ENCODE measurements at places on chromosomes 5 and 9.

DNA sequence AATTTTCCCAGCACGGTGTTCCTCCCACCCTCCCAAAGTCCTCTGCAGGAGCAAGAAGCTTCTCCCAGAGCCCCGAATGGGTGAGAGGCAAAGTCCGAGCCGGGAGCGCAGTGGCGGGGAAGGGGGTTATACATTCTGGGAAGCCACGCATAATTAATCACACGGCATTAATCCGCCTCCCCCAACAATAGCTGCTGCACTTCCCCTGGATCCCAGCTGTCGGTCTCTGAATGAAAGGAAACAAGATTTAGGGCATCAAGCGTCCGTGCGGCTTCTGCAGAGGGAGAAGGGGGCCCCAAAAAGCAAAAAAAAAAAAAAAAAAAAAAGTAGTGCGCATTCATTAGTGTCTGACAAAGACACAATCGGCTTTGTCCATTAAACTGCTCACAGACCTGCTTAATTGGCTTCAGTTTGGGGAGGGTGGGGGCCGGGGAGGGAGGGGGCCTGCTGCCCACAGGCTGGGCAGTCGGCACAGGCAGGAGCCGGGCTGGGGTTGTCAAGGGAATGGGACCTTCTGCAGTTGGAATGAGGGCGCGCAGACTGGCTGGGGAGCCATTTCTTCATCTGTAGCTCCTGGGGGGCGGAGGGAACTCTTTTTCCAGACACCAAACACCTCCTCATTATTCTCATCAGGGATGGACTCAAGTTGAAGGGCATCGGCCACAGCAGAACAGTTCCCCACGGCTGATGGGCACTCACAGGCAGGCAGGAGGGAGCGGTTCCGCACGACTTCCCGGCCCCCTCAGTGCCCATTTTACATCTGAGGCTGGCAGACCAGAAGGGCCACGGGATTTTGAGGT, 3.4 kb downstream of the NOTCH1 start:
- DNase-seq: no peak

- DNase-seq: no peak
These were observed 27.5 kb downstream of the FAM163B start for GRCh38 chr9:133581513-133582343.

DNA sequence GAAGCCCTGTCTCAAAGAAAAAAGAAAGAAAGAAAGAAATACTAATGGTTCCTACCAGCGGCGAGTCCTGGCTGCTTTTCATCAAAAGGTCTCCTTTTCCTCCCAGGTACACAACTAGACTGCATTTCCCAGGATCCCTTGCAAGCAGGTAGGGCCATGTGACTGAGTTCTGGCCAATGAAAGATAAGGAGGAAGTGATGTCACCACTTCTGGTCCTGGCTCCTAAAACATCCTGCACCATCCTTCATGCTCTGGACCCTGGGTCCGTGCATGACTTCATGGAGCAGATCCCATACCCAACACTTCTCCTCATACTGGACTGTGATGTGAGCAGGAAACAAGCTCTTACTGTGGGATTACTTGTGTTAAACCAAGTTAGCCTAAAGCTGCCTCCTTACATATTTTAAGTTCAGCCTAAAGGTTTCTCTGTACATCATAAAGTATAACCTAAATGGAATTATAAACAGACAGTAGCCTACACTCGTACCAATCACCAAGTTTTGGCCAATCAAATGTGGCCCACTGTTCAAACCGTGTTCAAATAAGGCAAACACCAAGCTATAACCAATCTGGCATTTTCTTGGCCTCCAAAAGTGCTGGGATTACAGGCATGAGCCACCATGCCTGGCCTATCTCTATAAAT, 30.2 kb upstream of the FUBP3 start:
- peak; percentile 6 for DNase-seq

- no peak for DNase-seq
These were observed 939.1 kb upstream of the ACO1 start for GRCh38 chr9:31445357-31445756.

DNA sequence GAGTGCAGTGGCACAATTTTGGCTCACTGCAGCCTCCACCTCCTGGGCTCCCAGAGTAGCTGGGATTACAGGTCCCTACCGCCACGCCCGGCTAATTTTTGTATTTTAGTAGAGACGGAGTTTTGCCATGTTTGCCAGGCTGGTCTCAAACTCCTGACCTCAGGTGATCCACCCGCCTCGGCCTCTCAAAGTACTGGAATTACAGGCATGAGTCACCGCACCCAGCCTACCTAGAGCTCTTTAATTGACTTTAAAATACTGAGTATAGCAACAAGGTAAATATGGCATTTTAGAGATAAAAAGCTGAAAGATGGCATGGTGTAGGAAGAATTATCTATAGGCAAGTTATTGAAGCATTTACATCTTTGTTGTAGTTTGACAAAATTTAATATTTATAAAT, 21.0 kb downstream of the APC start:
- DNase-seq: no peak

- DNase-seq: no peak
These were observed 332.8 kb upstream of the KLF9 start for GRCh38 chr9:70747261-70747718.

DNA sequence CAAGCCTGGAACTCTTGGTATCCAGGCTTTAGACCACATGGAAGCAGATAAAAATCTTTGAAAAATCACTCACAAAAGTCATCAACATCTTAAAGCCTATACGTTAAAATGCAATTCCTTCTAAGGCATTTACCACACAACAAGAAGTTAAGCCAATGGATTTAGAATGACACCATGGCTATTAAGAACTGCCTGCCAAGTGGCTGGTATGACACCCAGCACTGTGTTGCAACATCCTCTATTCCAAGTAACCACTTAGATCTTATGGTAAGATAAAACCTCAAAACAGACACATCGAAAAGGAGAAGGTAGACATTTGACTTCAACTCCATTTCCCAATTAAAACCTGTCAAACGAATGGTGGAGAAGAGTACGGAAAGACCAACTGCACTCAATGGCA, 344.2 kb upstream of the SLC30A5 start:
- DNase-seq: no peak

DNA sequence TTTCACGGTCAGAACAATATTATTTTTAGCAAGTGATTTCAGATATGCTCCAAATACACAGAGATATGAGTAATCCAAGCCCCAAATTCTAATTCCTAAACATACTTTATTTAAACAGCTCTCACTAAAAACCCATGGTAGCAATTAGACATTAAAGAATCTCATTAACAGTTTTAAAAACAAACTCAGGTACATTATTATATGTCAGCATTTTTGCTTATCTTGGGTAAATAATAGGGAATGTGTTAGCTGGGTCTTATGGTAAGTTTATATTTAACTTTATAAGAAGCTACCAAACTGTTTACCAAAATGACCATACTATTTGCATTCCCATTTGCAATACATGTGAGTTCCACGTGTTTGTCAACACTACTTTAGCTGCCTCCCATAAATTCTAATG, 511.1 kb downstream of the HTR1A start:
- no peak for DNase-seq

DNA sequence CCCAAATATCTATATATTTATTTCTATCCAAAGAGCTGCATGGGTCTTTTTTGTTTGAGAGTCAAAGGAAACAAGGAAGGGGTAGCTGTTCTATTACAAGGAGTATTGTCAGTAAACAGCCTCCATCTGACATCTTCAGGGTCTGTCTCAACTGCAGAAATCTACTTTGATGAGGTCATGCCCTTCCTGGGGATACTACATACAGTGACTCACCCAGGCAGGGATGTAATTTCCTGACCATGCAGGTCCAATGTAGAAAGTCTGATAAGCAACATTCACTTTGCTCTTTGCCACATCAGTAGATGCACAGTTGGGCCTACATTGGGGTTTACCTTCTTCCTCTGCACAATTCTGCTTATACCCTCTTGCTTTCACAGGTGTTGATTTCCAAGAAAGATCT, 165.5 kb downstream of the TLR4 start:
- DNase-seq: no peak

DNA sequence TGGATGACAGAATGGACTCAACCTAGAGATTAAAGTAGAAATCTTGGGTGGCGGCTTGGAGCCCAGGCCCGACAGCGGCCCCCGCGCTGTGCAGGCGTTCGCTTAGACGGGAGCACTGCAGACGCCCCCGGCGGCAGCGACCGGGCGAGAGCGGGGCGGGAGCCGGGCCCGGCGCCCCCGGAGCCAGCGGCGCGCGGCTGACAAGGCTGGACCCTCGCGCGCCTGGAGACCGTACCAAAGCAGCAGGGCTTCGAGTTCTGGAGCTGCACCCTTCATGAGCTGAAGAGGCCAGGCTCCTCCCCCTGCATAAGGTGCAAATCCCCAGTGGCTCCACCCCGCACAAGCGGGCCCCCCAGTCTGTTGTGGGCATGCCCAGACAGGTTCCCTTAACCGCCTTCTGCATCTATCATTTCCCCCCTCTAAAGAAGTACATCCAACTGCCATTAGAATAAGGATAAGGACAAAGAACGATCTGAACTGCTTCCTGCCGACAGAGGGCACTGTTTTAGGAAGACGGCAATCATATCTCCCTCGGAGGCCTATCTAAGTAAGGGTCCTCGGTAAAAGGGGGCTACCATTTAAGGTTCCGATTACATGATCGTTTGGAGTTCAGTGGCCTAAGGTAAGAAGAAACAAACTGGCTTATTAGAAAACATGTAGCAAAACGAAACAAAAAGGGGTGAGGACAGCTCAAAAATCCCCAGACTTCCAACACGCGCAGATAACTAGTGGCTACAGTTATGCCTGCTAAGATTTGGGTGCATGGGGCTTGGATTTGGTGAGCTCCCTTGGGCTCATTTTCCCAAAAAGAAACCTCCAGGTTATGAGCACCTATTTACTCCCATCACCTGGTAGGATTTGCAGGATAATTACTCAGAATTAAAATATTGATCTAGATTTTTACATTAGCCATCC, 66.3 kb downstream of the RGMB start:
- peak; percentile 22 for DNase-seq

GRCh38 chr5:89972901-89973300, 436.7 kb downstream of the CETN3 start:
- no peak for DNase-seq

GRCh38 chr9:74035786-74036185, 461.3 kb upstream of the RORB start:
- DNase-seq: no peak

- DNase-seq: no peak
These were observed 20.8 kb downstream of the TMEM245 start for GRCh38 chr9:109098960-109099308.

GRCh38 chr5:123035918-123036390, 571 bp downstream of the PPIC start:
- peak; percentile 4 for DNase-seq

GRCh38 chr9:95756986-95757385, 118.5 kb upstream of the ERCC6L2 start:
- DNase-seq: no peak

DNA sequence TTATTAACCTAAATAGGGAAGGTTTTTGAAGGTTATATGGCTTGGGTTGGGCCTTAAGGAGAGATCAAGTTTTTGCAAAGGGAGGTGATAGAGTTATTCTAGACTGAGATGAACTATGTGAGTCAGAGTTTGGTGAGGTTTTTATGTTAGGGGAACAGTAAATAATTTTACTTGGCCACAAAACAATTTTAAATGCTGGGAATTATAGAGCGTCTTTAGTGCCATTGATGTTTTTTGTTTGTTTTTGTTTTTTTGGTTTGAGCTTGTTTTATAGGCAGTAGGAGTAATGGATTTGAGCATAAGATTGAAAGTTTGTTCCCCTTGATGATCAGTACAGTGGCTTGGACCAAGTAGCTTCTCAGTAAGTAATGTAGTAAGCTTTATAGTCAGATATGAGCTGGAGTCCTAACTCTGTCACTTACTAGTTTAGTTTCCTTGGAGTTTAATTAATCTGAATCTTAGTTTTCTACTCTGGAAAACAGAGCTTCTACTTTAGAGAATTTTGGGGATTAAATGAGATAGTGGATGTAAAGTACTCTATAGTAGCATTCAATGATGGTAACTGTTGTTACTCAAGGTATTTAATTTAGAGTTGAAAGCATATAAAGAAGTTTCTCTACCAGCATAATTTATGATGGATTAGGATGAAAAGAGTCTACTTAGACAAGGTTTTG, 2.9 kb downstream of the NAA35 start:
- no peak for DNase-seq

- no peak for DNase-seq
These were observed 100.3 kb downstream of the ATG10 start for GRCh38 chr5:82072138-82072537.

DNA sequence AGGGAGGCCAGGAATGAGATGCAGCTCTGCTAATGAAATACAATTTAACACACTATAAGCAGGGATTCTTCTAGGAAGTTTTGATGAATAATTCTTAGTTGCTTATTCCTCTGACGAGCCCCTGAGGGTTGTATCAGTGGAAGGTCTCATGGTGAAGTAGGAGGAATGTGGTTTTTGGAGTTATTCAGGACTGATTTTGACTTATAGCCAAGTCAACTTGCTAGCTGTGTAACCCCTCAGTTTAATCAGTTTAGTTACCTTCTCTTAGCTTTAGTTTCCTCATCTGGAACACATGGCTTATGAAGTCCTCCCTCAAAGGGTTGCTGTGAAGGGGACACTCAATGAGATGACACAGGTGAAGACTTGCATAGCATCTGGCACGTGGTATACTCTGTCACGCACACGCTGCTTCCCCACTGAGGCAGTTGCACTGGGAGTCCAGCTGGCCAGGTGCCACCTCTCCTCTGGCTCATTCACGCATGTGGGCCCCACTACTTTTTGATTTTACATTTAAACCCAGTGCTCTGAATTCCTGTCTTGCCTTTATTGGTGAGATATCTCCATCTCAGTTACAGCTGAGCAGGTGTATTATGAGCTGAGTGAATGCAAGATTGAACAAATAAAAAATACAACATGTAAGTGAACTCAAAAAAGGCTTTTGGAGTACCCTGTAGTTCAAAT, 415.0 kb downstream of the ARHGEF28 start:
- no peak for DNase-seq

GRCh38 chr5:34818717-34819116, 20.2 kb upstream of the TTC23L start:
- no peak for DNase-seq

Data from stimulated activated naive CD8-positive, alpha-beta T cell treated with anti-CD3 and anti-CD28 coated beads, Interleukin-15, Interleukin-2, amounts not matched to agents 100 U/mL and 50 U/mL, for 24 hours (primary cell).